RPMI8226 (cell line): ENCODE measurements at places on chromosomes 12 and 14.

DNA sequence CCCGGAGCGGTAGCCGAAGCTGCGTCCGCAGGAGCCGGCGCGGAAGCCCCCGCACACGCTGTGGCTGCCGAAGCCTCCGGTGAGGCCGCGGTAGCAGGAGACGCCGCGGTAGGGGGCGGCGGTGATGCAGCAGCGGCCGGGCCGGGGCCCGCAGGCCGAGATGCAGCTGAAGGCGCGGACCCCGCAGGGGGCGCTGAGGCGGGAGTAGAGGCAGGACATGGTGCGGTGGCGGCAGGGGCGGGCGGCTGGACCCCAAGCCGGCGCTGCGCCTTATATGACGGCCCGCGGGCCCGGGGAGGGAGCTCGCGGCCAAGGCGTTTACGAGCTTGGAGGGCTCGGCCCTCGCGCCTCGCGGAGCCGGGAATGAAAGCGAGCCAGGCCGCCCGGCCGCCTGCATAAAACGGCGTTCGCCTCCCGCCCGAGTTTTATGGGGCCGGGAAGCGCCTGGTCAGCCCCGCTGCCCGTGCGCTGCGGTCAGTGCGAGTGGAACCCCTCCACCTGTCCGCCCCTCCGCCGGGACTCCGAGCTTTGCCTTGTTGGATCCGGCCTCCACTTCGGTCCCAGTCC lies 16.0 kb upstream of the KRT86 start:
- DNase-seq, result no peak

DNA sequence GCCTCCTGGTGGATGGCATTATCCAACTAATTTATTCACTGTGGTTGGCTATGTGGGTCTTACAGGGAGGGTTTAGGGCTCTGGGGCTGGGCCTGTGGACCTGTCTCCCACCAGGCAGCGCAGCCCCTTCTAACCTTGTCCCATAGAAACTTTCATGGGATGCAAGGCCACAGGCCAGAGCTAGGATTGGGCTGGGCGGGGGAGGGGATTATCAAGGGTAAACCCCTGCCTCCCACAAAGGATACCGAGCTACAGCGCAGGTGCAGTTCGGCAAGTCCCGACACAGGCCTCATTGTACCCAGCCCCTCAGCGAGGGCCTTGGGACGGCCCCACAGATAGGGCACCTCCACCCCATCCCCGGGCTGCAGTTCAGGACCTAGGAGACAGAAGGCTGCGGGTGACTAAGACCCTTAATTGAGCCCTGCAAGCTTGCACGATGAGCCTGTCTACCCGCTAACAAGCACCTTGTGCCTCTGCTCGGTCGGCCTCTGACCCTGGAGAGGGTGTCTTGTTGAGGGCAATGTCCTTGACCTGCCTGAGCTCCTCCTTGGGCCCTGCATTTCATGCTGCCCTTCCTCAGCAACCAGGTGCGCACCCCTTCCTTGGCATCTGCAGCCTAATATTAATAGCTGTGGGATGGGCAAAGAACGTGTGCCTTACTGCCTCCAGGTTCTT lies 46.7 kb downstream of the PSMA6 start:
- DNase-seq, result no peak

- no peak for DNase-seq
Measured at GRCh38 chr12:89251342-89252271, 100.7 kb downstream of the DUSP6 start.

DNA sequence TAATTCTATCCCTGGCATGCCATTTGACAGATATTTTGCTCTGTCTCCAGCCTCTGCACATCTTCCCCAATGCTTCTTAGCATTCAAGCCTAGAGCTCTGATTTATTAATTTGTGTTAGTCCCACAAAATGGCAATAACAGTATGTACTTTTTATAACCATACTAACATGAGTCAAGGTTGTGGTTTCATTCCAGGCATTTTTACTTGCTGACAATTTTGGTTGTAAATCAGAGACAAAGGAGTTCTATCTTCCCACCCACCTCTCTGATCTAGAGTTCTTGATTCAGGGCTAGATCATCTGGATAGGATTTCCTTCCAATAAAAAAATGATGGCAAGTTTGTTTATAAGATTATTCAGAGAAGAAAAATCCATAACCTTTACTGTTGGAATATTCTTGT lies 18.5 kb upstream of the CISTR start:
- no peak for DNase-seq

- no peak for DNase-seq
Measured at GRCh38 chr14:91732439-91732838, 553 bp upstream of the CATSPERB start.

DNA sequence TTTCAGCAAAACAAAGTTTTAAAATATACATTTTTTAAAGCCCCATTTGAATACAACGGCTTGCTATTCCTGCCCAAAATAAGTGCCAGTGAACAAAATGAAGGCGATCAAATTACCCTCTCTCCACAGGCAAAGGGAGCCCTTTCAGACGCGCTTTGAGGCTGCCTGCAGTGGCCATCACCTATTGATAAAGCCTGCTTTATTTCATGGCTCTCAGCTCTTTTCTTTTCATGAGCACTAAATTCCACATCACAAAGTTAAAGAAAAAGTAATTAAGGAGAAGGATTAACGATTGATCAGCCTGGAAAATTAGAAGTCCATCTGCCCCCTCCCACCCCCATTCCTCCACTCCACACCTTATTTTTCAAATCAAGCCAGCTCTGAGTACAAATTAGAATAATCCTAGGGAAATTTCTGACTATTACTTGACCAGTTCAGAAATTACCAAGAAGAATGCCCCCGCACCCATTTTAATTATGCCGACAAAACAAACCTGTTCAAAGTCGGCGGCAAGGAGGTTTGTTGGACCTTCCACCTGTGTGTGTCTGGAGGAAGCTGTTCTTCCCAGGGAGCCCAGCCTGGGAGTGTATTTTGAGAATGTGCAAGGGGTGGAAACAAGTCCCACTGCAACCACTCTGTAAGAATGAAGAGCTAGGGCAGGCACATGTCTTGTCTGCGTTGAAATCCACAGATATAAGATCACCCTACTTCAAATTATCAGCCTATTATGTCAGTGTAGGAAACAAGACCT lies 64.2 kb upstream of the RIC8B start:
- no peak for DNase-seq

GRCh38 chr14:42095155-42095554 lies 488.5 kb downstream of the LRFN5 start:
- no peak for DNase-seq

DNA sequence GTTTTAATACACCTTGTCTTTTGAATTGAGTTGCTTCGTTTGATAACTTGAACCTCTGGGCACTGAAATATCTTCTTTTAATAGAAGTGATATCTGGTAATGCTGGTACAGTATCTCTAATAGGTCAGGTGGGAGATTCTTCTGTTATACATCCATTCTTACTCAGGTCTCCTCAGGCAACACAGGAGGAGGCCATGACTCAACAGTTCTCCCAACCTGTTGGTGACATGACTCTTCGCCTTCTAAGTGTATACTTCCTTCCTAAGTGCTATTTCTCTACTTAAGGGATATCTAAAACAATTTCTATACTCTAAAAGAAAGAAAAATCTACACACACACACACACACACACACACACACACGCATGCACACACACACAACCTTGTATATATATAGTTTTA lies 509.1 kb downstream of the PCNX1 start:
- DNase-seq, result no peak

DNA sequence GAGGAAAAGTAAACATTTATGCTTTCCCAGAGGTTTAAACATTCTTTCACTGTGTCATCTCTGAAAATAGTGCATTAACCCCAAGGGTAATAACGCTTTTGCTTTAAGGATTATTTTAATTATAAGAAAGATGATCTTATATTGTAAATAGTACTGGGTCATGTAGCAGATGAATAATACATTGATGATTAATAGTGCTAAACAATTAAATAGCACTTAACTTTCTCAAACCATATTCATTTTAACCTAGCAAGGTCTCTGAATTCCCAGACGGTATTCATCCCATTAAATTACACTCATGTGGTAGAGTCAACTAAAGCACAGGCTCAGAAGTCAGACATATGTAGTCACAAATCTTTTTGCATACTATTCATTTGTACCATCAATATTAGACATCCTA lies 115.6 kb upstream of the FAR2 start:
- DNase-seq, result no peak

DNA sequence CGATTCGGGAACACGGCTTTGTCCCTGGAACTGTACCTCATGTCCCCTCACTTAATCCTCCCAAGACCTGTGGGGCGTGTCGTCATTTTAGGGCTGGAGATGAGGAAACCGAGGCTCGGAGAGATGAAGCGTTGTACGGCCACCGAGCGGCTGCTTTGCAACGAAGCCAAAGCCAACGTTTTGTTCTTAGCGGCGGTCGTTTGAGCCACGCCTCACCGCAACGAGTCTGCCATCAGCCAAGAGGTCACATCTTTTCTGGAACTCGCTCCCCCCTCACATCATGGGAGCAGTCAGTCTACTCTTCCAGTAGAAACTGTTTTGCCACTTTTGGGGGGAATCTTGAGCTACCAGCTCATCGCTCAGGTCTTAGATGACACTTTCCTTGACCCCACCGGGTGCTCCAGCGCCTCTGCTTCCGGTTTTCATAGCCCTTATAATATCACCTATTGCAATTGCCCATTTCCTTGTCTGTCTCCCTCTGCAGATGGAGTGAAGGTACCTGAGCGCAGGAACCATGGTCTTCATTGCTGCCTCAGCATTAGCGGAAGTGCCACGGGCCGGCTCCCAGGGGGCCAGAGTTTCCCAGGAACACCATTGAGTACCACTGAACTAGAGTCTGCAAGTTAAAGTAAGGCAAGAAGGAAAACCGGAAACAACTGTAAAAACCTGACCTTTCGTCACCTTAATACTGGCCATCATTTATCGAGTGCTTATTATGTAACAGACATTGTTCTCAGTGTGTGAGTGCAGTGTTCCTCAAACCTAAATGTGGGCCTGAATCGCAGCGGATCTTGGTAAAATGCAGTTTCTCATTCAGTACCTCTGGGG lies 19.6 kb downstream of the NINJ2 start:
- DNase-seq, result no peak

- no peak for DNase-seq
Measured at GRCh38 chr14:104435147-104436046, 144.2 kb upstream of the C14orf180 start.
